ENCODE measurements at places on chromosomes 12 and 14.

GRCh38 chr14:97319691-97320090, 522.5 kb downstream of the VRK1 start:
- no peak overlapping the region for H3K27ac ChIP-seq
- no peak overlapping the region for H3K4me3 ChIP-seq
- H3K36me3 ChIP-seq = no peaks in the 10 kb centered on the region

DNA sequence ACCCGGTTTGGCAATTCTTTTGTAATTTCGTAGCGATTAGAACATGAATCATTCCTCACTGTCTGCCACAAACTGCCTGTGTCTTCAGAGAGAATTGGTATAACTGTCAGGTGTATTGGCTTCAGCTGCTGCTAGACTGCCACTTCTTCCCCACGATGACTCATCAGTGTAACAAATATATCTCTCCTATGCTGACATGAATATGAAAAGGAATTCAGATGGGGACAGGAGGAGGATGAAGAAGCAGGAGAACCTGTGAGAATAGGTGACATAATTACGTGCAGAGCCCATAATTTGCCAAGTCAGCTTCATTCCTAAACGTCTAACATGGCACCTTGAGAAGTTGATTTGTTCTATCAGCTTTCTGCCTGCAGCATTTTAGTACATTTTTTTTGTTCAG, 64.9 kb downstream of the FRMD6 start:
- H3K4me3 ChIP-seq = no peak overlapping the region
- peak; percentile 51 for DNase-seq
- H3K36me3 ChIP-seq = peaks cover 93% of the 10 kb centered on the region
- H3K27ac ChIP-seq = no peak overlapping the region

GRCh38 chr12:50979369-50980052, 27.2 kb downstream of the HIGD1C start:
- H3K36me3 ChIP-seq = peaks cover 2% of the 10 kb centered on the region
- H3K4me3 ChIP-seq = no peak overlapping the region
- H3K4me1 ChIP-seq = no peaks in the 10 kb centered on the region

GRCh38 chr12:14605401-14605989, 37.8 kb upstream of the PLBD1 start:
- H3K27me3 ChIP-seq = no peaks in the 10 kb centered on the region
- no peak overlapping the region for H3K4me3 ChIP-seq
- H3K4me1 ChIP-seq = no peaks in the 10 kb centered on the region
- H3K36me3 ChIP-seq = no peaks in the 10 kb centered on the region
- no peak overlapping the region for H3K27ac ChIP-seq
- DNase-seq = no peak
